ENCODE measurements at places on chromosomes 11 and 22.
A peak's percentile ranks its signal among the peaks of the same experiment; 100 is the strongest.

GRCh38 chr11:21316591-21316990 lies 647.2 kb downstream of the NELL1 start:
- no peak for DNase-seq

DNA sequence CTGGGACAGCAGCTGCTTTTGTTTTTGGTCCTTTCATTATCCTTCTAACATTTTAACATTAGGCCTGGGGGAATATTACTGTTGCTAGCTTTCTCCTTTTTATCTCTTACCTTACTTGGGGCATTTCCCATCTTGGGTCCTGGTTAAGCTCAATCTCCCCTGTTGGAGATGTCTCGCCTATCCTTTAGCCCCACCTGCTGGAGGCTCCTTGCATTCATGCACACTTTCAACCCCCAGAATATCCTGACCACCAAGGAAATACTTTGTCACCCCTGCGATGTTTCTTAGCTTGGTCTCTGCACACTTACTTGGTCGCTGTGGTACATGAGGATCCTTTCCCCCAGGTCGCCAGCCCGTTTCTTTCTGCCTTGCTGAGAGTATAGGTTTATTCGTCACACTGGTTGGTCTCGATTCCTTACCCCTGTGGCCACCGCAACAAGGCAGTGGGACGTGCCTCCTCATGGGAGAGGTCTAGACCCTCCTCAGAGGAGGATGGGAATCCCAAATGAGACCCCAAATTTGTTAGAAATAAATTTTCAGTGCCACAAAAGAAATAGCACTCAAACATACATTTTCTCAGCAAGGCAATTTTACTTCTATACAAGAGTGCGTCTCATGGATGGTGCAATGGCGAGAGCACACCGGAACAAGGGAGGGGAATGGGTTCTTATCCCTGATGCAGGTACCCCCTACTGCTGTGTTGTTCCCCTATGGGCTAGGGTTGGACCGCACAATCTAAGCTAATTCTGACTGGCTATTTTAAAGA lies 5.4 kb upstream of the TXN2 start:
- peak; percentile 51 for DNase-seq

GRCh38 chr11:36060926-36061325 lies 117.1 kb downstream of the LDLRAD3 start:
- DNase-seq = no peak

DNA sequence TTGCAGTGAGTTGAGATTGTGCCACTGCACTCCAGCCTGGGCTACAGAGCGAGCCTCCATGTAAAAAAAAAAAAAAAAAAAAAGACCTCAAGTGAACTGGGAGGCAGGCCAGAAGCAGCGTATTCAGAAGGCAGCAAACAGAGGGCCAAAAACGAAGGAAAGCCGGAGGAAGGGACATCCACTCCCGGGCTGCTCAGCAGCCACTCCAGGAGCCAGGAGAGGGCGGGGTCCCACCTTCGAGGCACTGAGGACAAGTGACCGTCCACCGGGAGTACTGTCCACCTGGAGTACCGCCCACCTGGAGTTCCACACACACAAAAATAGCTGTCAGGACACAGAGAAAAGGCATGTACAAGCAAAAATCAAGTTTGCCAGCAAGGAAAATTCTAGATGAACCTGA lies 5.5 kb downstream of the TOLLIP start:
- no peak for DNase-seq

GRCh38 chr11:9859554-9860305 lies 195.9 kb downstream of the SWAP70 start:
- peak; percentile 28 for DNase-seq

- DNase-seq = no peak
Measured at GRCh38 chr11:59151761-59152160, 9.1 kb downstream of the FAM111A start.

GRCh38 chr22:46948411-46949144 lies 186.1 kb downstream of the TBC1D22A start:
- no peak for DNase-seq

DNA sequence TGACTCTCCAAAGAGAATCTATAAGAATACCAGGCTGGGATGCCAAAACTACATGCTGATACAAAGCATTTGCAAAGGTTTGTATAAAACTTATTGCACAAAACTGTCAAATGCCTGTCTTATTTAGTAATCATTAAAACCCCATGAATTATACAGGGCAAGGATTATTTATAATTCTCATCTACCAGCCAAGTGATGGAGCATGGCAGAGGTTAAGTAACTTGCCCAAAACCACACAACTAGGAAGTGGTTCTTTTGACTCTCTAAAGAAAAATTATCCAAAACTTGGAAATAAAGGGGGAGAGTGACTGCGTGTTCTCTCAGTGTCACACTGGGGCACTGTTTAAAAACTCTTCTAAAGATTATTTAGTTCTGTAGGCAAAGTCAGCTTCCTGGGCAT lies 17.4 kb upstream of the CLMP start:
- DNase-seq = no peak

GRCh38 chr11:57213342-57214097 lies 23.5 kb downstream of the APLNR start:
- DNase-seq = peak; percentile 20

- peak; percentile 44 for DNase-seq
Measured at GRCh38 chr22:36221799-36222751, 17.3 kb downstream of the APOL2 start.

DNA sequence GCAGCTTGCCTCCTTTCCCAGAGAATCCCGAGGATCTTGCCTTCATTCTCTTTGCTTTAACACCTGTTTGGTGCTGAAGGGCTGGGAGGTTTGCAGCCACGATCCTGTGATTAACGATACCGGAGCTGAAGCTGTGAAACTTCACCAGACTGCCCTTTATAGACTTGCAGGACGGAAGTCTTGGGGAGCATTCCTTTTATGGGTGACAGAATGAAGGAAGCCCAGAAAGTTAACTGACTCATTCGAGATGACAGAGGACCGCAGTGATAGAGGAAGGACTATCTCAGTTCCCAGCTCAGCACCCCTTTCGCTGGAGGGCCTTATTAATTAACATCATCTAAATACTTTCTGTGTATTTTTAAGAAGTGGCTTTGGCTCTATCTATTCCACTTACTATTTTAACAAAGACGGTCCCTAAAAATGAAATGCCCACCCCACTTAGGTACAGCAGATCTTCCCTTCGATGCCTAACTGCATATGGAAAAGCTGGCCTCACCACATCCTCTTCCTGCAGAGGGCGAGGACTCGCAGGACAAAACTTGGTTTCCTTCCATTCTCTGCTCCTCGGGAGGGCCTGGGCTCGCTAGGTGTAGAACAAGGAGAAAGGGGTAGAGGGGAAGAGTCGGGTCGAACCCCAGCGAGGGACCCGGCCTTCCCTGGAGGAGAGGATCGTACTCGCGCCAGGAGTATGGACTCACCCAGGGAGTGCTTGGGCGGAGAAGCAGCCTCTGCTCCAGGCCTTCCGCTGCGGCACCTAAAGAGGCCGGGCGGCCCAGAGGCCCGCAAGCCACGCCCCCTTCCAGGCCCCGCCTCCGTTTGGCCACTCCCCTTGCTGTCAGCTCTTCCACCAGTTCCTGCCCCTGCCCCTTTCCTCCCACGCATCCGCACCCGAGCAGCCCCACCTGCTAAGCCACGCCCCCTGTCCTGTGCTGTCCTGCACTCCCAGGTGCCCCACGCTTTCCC lies 30.7 kb upstream of the USP47 start:
- no peak for DNase-seq
